Forelimb muscle (tissue), 1 donor: ENCODE measurements at places on chromosomes 11 and 22.

GRCh38 chr11:114610984-114611944, 15.7 kb upstream of the NXPE4 start:
- no peak for DNase-seq

- DNase-seq = no peak
These were observed 3.1 kb upstream of the EXPH5 start for GRCh38 chr11:108596701-108597100.

- DNase-seq = no peak
These were observed 45.1 kb upstream of the PAX6 start for GRCh38 chr11:31856248-31856647.

GRCh38 chr22:44398856-44399837, 86.4 kb upstream of the SHISAL1 start:
- DNase-seq = no peak

- no peak for DNase-seq
These were observed 289.4 kb downstream of the TENM4 start for GRCh38 chr11:79151396-79151795.

DNA sequence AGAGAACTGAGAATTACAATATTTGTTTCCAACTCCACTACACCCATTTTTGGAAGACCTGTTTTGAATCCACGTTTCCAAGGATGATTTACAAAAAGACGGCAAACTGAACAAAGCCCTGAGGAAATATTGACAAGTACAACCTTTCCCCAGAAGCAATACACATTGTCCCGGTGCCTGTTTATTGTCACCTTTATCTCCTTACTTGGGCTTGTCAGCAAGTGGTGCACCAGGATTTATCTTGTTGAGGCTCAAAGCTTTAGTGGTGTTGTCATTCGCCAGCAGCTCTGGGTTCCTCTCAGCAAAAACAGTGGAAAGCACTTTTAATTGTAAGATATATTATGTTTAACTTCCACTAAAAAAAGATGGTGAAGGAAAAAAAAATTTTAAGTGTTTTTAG, 1191.9 kb upstream of the TENM4 start:
- DNase-seq = no peak

- DNase-seq = no peak
These were observed 373.1 kb downstream of the ETS1 start for GRCh38 chr11:128214263-128214662.

- no peak for DNase-seq
These were observed 32.1 kb downstream of the GRAMD4 start for GRCh38 chr22:46652081-46652846.

DNA sequence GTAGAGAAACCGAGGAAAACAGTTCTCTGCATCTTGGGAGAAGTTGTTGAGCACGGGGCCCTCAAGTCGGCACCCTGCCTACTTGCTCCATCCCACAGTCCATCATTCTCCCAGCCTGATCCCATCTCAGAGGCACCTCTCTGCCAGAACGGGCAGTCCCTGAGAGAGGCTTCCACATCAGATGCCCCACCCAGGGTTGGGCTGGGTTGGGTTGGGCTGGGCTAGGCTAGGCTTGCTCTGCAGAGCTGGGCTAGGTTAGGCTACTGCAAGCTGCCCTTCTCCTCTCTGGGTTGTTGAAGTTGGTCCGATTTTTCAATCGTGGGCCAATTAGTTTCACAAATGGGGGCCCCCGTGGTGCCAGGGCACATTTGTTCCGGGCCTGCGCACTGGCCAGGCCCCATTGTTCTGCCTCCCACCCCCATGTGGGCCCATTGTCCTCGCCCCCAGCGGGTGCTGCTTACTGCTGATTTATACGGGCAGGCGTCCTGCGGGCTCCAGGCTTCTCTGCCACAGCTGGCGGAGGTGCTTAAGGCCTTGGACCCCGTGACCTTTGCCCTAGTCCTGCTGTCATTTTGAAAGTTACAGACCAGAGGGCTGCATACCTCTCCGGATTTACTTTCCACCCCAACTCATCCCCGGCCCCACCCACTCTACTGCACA, 63.7 kb upstream of the NNMT start:
- DNase-seq = no peak

DNA sequence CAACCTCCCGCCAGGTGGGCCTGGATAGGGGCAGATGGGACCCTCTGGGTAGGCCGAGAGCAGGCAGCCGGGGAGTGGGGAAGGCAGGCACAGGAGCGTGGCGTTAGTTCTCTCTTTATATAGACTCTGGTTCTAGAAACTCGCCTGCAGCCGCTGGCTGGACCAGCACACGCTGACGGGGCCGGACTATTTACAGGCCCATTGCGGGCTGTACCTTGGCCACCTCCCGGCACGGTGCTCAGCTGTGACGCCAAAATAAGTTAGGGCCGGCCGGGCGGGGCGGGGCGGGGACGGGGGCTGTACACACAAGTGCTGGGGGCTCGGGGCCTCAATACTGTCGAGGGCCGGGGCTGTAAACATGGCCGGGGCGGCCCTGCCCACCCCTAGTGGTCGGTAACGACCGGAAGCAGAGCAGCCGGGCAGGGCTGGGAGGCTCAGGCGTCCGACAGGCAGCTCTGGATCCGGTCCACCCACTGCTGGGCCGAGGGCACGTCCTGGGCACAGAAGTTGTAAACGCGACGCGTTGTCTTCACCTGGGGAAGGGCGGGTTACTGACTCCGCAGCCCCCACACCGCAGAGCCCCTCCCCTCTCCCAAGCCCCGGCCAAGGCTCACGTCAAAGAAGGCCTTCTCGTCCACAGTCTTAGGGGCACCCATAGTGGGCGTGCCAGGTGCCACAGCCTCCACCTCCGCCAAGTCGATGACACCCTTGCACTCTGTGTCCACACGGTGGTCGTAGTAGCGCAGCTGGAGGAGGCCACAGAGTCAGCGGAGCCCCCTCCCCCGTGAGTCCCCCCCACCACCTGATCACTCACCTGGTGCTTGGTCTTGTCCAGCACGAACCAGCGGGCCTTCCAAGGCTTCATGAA, 27.9 kb downstream of the SBF1 start:
- no peak for DNase-seq

DNA sequence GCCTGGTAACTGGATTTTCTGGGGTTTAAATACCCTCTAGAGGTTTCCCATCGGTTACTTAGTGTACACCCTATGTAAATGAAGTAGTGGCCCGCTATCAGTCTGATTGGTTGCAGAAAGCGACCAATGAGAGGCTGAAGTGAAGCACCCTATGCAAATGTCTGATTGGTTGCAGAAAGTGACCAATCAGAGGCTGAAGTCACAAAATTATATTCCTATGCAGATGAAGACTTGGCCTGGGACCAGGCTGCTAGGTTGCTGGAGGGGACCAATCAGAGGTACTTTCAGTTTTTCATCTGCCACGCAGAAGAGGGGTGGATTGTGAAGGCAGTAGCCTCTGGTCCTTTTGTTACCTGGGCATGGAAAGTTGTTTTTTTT, 134.8 kb downstream of the TBC1D22A start:
- no peak for DNase-seq

GRCh38 chr22:39437791-39438704, 18.8 kb upstream of the MGAT3 start:
- DNase-seq = no peak
